ENCODE measurements at places on chromosomes 16 and 17. TPM values are rescaled to one million over a fixed set of nuclear protein-coding genes. Genes with fewer than 3 reads are reported as not detected.

GRCh38 chr17:40281663-40282062 is 6.0 kb upstream of the CDC6 start:
- no peak for DNase-seq

GRCh38 chr17:11493936-11494335 is 104.3 kb upstream of the DNAH9 start:
- no peak for DNase-seq

GRCh38 chr16:729768-730665 is 3.1 kb downstream of the HAGHL start:
- no peak for DNase-seq

GRCh38 chr17:39617100-39617445 is 9.4 kb upstream of the NEUROD2 start:
- DNase-seq, result no peak

- DNase-seq, result no peak
These were observed 5.6 kb downstream of the SLC38A8 start for GRCh38 chr16:84036982-84037425.

DNA sequence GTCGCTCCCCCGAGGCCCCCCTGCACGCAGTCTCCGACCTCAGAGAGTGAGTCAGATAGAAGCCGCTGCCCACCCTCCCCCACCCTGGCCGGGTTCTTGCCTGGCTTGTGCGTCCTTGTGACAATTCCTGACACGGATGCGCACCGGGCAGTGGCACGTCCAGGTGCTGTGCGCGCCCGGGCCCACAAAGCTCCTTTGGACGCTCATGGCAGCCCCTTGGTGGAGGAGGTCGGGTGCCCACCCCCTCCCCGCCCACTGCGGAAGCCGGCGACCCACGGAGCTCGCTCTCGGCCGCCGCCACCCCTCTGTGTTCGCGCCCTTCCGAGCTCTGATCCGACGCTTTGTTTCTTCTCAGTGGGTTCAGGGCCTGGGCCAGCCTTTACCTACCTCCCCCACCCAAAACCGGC is 662 bp upstream of the TUBB3 start:
- DNase-seq, result peak; percentile 96

- DNase-seq, result peak; percentile 52
These were observed 318.3 kb downstream of the CBLN1 start for GRCh38 chr16:48963306-48963705.

The APOBR gene
- total RNA-seq, result not detected

The TBX6 gene
- 0.11 TPM for total RNA-seq

The SLFN11 gene
- total RNA-seq, result 59.7 TPM

The SMTNL2 gene
- not detected for total RNA-seq

The GFER gene
- total RNA-seq, result 26.4 TPM

All from GM23248 (cell line).